Mesothelial cell of epicardium (in vitro differentiated cells): ENCODE measurements at places on chromosomes 4 and X.

DNA sequence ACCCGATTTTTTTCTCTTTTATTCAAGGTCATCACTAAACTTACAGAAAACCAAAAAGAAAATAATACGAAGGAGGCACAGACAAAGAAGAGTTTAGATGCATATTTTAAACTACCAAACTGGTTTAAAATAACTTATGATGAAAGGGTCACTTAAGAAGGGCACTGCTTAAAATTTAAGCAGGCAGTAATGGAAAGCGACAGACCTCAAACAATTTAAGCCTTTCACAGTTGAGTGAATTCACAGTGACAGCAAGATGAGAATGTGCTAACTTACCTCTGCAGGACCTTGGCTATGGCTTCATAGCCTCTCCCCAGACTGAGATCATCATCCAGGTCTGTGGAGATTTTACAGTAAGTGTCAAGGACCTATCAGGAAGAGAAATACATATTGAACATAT lies 112.1 kb downstream of the TTC29 start:
- no peak for DNase-seq

DNA sequence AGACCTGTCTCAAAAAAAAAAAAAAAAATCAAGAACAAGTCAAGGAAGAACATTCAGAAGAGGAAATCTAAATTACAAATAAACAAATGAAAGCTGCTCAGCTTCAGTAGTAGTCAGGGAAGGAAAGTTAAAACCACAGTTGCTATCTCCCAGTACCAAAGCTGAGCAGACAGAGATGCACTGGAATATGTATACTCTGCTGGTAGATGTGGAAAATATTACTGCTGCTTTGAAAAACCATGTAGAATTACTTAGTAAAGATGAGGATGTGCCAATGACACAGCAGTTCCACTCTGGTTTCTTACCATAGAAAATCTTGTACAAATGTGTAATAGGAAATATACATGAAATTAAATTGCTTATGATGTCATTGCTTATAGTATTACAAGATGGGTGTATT lies 25.1 kb upstream of the PRKX start:
- DNase-seq, result no peak

DNA sequence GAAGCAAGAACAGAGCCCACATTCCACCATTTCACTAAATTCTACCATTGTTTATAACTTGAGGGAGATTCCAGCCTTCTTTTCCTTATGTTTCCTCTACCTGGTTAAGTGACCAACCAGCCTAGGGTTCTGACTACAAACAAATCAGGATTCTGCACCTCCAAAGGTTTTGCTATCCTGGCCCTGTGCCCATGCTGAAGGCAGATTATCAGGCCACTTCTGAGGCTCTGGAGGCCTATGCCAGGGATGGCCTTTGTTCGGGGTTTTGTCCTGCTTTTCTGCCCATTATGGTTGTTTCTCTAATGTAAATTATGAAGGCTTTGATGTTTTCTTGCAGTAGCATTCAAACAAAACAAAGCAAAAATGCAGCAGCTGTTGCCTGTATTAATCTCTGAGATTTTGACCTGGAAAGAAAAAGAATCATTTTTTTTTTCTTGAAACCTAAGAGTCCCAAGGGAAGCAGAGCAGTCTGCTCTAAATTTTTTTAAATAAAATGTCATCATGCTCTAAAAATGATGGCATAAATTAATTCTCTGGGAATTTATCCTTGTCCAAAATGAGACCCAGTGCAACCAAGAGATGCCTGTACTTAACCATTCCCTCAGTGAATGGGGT lies 55.6 kb downstream of the RNF150 start:
- DNase-seq, result no peak

- DNase-seq, result no peak
Observed at GRCh38 chrX:7074148-7074907, 73.2 kb upstream of the STS start.

DNA sequence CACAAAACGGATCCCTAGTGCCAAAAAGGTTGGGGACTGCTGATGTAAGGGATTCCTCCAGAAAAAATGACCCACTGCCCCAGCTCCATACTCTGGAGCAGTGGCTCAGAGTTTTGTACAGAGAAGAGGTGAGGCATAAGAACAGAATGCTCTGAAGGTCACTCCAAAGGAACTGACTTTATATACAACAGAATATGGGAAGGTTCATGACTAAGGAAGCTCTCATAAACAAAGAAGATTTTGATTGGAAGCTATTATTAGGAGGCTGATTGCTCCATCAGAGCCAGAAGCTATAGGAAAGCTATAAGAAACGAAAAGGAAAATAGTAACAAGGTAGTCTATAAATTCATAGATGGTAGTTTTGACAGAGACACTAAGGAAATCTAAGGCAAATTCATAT lies 203.1 kb downstream of the SLC7A11 start:
- DNase-seq, result no peak

DNA sequence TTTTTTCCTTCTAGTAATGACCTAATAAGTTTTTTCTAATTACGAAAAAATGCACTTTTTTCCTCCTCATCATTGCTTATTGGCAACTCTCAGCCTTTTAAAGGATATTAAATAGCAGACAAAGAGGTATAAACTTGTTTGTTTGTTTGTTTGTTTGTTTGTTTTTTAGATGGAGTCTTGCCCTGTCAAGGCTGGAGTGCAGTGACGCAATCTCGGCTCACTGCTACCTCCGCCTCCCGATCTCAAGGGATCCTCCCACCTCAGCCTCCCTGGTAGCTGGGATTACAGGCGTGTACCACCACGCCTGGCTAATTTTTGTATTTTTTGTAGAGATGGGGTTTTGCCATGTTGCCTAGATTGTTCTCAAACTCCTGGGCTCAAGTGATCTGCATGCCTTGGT lies 6.0 kb downstream of the RBM47 start:
- DNase-seq, result no peak

GRCh38 chrX:93741811-93742210 lies 67.8 kb downstream of the FAM133A start:
- DNase-seq, result no peak

GRCh38 chr4:6641971-6642320 lies 1.5 kb downstream of the MRFAP1 start:
- no peak for DNase-seq
